ENCODE measurements at places on chromosomes 3 and 15. TPM values are rescaled to one million over a fixed set of nuclear protein-coding genes. Genes with fewer than 3 reads are reported as not detected.

- DNase-seq = no peak
Measured at GRCh38 chr3:67662733-67663132, 8.3 kb upstream of the SUCLG2 start.

- peak; percentile 13 for DNase-seq
Measured at GRCh38 chr3:122615303-122615702, 37.9 kb downstream of the PARP15 start.

DNA sequence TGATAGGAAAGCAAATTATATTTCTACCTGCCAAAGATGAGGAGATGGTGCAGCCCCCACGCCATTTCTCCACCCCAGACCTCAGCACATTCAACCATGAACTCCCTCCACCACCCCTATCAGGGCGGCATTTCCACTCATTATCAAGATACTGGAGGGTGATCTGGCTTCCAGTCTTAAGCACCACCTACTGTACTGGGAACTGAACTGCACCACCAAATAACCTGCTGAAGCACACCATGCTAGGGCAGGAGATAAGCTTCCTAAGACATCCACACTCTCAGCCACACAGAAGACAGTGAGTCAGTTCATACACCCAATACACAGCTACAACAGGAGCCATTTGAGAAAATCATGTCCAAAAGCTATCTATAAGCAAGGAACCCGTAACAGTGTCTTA, 98.8 kb downstream of the FGF7 start:
- DNase-seq = no peak

DNA sequence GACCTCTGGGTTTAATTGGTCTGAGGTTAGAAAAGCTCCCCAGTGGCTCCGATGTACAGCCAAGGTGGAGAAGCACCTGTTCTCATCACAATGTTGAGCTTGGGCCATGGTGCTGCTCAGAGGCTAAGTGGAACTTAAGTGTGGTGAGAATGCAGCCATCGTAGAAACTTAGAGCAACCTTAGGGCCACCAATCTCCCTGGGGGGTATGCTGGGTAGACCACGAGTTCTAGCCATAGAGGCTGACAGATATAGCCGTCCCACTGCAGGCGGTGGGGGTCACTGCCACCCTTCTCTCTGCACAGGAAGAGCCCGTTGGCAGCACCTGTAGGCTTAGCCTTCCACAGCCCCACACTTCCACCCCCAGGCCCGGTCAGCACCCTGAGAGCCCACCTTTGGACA, 38.0 kb downstream of the MGLL start:
- DNase-seq = no peak

GRCh38 chr15:94610485-94610884, 379.1 kb downstream of the MCTP2 start:
- no peak for DNase-seq

GRCh38 chr3:169822540-169822939, 9.8 kb upstream of the LRRC34 start:
- DNase-seq = no peak

DNA sequence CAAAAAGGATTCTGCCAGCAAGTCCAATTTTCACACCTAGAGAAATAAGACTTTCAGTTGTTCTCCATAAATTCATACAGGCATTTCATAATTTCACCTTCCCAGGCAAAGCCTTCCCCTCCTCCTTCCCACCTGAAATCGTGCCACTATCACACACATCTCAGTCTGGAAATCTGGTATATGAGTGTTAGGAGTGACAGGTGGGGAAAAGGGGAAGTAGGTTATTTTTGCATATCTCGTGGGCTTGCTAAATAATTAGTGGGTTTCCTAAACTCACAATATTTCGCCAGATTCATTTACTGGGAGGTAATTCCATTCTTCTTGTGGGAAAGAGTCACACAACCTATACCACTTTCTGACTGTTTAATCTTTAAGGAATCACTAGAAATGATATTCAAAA, 7.4 kb downstream of the ALDH1A2 start:
- DNase-seq = no peak

- DNase-seq = no peak
Measured at GRCh38 chr3:50300681-50301254, 1.6 kb upstream of the HYAL3 start.

GRCh38 chr15:57827971-57828370, 121.5 kb downstream of the POLR2M start:
- no peak for DNase-seq

GRCh38 chr15:31465083-31465955, 138.7 kb downstream of the KLF13 start:
- DNase-seq = no peak

DNA sequence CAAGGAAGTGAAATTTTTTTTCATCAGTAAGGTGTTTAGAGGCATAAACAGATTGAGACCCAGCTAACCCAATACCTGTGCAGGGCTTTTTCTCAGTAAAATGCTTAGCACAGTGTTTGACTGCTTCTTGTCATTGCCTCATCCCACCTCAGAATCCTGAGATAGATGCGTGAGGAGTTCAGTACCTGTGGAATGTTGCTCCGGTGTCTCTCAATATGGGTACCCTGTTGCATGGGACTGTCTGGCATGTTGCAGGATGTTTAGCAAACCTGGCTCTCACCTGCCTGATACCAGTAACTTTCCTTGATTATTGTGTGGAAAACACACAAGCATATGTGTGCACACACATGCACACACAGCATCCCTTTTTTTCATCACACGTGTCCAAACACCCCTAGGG, 128.4 kb downstream of the MCTP2 start:
- no peak for DNase-seq

DNA sequence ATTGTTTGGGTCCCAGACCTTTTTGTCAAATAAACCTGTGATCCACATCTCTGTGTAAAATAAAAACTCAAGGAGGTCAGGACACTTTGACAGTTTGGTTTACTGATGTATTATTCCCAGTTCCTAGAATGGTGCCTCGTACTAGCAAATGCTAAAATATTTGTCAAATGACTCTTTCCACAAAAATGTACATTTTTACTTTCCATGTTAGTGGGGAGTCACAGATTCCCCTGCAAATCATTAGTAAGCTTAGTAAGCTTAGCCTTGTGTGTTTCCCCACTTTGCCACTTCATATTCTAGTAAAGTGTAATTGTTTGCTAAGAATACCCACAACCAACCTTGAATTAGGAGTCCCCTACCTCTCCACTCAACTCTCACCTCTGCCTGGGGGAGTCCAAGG, 2.4 kb upstream of the MAGI1 start:
- no peak for DNase-seq

- no peak for DNase-seq
Measured at GRCh38 chr15:78325092-78325843, 14.9 kb upstream of the CRABP1 start.

DNA sequence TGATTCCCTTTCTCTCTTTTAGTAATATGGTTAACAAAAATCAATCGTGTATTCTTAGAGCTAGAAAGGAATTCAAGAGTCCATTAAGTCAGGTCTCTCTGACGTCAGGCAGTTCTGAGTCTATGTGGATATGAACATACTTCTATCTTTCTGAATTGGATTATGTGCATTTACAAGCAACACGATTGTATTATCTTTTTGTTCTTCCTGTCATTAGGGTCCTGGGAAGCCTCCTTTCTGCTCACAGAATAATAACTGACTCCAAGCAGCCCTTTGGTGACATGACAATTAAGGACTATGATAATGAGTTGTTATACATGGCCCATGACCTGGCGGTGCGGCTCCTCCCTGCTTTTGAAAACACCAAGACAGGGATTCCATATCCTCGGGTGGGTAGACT, 14.0 kb downstream of the EDEM1 start:
- no peak for DNase-seq

GRCh38 chr15:99210334-99210733, 39.0 kb downstream of the TTC23 start:
- no peak for DNase-seq

- no peak for DNase-seq
Measured at GRCh38 chr3:80439490-80439889, 671.7 kb upstream of the ROBO1 start.

- no peak for DNase-seq
Measured at GRCh38 chr3:129185783-129186182, 2.1 kb upstream of the CNBP start.

- no peak for DNase-seq
Measured at GRCh38 chr15:60535743-60536142, 56.8 kb upstream of the ICE2 start.

DNA sequence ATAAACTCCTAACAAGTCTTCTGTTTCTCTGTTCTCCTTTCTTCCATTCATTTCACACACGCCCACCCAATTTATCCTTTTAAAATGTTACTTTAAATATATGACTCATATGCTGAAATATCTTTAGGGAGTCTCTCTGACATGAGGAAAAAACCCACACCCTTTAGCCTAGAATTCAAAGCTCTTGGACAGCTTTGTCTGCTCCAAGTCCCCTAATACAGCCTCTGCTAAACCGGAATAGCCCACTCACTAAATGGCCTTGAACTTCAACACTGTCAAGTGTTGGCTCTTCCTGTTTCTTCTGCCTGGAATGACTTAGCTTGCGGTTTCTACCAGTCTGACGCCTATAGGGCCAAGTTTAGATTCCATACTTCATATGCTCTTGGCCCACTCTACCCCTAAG, 3.3 kb upstream of the CD96 start:
- peak; percentile 16 for DNase-seq

DNA sequence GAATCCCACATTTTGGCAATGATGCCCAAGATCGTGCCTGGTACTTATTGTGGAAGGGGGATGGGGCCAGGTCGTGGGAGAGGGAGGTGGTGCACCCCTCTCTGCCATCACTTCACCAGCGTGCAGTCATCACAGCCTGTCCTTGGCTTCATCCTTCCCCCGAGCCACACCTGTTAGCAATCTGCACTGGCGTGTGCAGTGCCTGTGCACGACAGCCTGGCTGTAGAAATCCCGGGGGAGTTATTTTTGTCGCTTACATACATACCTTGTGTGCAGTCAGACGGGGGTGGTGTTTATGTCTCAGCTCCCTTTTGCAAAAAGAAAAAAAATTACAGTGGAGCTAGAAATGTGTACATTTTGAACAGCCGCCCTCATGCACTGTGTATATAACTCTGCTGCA, 216.0 kb downstream of the TLE3 start:
- DNase-seq = no peak

DNA sequence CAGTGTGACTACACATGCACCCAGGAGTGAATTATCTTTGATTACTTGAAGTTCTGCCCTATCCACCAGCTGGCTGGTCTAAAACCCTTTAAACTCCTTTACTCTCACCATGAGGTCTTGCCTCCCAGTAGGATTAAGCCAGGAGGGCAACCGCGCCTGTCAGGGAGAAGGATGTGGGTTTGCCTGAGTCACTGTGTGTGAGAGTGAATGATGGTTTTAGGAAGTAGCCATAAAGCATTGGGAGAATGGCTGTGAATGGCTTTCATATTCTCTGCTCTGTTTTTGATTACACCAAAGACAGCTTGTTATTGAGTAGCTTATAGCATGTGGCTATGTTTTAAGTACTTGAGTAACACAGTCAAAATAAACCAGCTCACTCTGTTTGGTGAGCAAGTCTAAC, 637.7 kb upstream of the TBL1XR1 start:
- peak; percentile 94 for DNase-seq

Gene SNRPN
- 1.7 TPM for total RNA-seq

Gene CLDN16
- total RNA-seq = not detected

Gene GOLGA8M
- 1.3 TPM for total RNA-seq

Gene EPHB3
- 8.7 TPM for total RNA-seq

Gene PIERCE2
- total RNA-seq = 3.7 TPM

Gene SLC24A5
- total RNA-seq = not detected

Gene ACOX2
- total RNA-seq = 18.7 TPM

Gene CHRD
- 0.03 TPM for total RNA-seq

Gene CPEB1
- total RNA-seq = 32.7 TPM

Gene LMOD3
- total RNA-seq = not detected

Gene TRAT1
- not detected for total RNA-seq

Gene SLC12A1
- not detected for total RNA-seq
